NCI-H510A treated with DMSO at 0.1 percent for 48 hours (cell line): ENCODE measurements at places on chromosomes 6 and 20.

DNA sequence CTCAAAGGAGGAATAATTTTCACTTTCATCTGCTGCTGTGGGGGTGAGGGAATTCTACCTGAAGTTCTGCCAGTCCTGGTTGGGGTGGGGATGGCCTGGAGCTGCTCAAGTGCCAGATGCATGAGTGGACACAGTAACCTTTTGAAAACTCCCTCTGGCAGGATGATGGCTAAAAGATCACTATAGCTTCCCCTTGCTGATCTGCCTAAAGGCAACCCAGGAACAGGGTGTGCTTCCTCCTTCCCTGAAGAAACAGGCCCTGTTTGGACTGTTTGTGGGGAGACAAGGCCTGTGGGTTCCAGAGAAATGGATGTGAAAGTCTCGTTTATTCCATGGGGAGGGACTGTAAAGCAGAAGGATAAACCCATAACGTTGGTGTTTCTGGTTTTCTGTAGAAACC, 176.9 kb downstream of the DTNBP1 start:
- no peak for DNase-seq

DNA sequence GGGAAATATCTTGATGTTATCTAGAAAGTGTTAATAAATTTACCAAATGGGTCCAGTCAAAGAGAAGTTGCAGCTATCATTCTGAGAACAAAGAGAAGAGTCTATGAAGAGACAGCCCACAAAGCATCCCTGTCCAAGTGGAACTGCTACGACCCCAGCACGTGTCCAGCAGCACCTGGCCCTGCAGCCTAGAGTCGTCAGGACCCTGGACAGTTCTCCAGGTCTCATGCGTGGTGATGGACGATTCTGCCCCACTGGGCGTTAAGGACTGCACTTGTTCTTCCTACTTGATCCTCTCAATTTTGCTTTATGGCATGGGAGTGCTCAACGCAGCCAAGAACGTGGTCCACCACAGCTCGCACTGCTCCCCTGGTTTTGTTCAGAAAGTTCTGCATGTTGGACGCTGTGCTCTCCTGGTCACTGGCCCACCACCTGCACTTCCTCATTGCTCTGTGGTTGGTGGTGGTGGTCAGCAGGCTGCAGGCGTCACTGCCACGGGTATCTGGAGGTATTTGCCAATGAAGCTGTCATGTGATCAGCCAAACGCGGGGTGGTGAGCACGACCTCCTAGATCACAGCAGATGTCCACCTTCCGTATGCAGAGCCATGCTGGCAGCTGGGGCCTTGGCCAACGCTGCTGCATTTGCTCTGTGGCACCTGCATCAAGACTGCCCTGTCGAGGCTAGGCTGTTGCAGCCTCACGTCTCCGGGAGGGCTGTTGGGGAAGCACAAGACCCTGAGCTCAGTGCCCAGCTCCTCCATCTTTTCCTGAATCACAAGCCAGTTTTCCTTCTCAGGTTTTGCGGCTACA, 356.4 kb downstream of the CDH4 start:
- DNase-seq = no peak

DNA sequence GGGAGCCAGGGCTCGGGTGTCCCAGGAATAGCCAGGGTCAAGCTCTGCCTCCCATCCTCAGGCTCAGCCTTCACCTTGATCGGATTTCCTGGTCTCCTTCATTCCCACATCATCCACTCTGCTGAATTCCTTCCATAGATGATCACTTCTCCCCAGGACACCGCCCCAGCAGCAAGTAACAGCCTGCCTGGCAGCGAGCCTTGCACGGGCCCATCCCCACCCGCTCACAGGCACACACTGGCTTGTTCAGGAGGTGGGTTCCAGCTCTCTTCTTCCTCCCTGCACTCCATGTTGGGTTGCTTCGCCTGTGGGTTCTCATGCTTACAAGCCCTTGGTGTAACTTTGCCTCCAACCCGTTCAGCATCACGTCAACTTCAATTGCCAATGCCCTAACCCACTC, 113.0 kb upstream of the IYD start:
- no peak for DNase-seq

GRCh38 chr6:161226009-161226964, 47.6 kb downstream of the AGPAT4 start:
- DNase-seq = no peak

GRCh38 chr20:18031050-18031449, 26.7 kb downstream of the OVOL2 start:
- no peak for DNase-seq

GRCh38 chr20:25203871-25204320, 8.4 kb downstream of the ENTPD6 start:
- DNase-seq = no peak
